Neural crest cell (in vitro differentiated cells): ENCODE measurements at places on chromosomes 5 and 9.

GRCh38 chr5:160792732-160793529 is 59.1 kb downstream of the ATP10B start:
- H3K36me3 ChIP-seq = no peaks in the 10 kb centered on the region
- no peak overlapping the region for H3K4me3 ChIP-seq
- no peaks in the 10 kb centered on the region for H3K27me3 ChIP-seq

DNA sequence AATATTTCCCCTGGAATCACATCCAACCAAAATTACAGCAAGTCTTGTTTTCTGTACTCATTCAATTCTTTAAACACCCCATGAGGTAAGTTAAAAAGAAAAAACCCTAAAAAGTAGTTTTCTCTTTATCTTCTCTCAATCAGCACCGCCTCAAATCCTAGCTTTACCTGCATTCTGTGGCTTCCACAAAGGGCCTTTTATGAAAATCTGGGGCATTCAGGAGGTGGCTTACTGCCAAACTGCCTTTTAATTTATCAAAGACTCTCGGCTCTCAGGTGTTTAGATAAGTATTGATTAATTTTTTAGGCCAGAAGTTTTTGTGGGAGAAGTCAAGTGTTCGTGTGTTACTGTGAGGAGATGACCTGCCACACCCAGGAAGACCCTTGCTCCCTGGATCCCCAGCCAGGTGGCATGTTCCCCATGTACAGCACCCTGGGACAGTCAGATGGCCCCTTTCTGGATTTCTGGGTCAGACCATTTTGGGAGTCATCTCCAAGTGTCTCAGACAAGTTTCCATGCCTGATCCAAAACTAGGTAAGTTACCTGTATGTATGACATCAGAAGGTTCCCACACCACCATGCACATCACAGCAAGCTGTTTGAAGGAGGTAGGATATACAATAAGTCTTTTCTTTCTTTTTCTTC is 6.2 kb upstream of the TMEM171 start:
- H3K36me3 ChIP-seq = peaks cover 3% of the 10 kb centered on the region
- no peak for DNase-seq
- no peaks in the 10 kb centered on the region for H3K4me1 ChIP-seq
- no peak overlapping the region for H3K27ac ChIP-seq
- no peak overlapping the region for H3K4me3 ChIP-seq

DNA sequence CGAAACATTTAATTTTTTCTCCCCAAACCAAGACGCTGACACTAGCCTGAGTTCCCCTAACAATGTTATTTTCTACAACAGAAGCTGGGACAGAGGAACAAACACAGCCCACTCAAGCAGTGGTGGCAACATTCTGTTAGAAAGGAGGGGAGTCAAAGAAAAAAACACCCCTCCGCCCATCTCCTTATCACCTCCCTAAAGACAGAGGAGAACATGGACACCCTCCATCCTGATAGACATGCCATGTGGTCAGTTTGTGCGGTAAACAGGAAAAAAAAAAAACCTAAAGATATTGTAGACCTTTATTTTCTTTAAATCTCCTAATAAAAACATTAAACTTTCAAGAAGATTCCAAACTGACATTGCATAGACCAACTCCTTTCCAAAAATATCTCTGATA is 2.9 kb upstream of the DPM2 start:
- H3K36me3 ChIP-seq = peaks cover 6% of the 10 kb centered on the region
- no peak overlapping the region for H3K27ac ChIP-seq
- DNase-seq = no peak
- peaks cover 6% of the 10 kb centered on the region for H3K27me3 ChIP-seq
- peak overlapping the region; percentile 39 for H3K4me3 ChIP-seq
- peaks cover 41% of the 10 kb centered on the region for H3K4me1 ChIP-seq

GRCh38 chr5:168227001-168227400 is 64.4 kb upstream of the WWC1 start:
- H3K36me3 ChIP-seq = peaks cover 2% of the 10 kb centered on the region
- H3K4me1 ChIP-seq = no peaks in the 10 kb centered on the region
- no peak overlapping the region for H3K27ac ChIP-seq

GRCh38 chr5:81506378-81506777 is 112.4 kb upstream of the ACOT12 start:
- H3K4me3 ChIP-seq = no peak overlapping the region
- peaks cover 21% of the 10 kb centered on the region for H3K36me3 ChIP-seq
- no peak overlapping the region for H3K27ac ChIP-seq
- DNase-seq = no peak
- peaks cover 8% of the 10 kb centered on the region for H3K4me1 ChIP-seq
- H3K27me3 ChIP-seq = no peaks in the 10 kb centered on the region

DNA sequence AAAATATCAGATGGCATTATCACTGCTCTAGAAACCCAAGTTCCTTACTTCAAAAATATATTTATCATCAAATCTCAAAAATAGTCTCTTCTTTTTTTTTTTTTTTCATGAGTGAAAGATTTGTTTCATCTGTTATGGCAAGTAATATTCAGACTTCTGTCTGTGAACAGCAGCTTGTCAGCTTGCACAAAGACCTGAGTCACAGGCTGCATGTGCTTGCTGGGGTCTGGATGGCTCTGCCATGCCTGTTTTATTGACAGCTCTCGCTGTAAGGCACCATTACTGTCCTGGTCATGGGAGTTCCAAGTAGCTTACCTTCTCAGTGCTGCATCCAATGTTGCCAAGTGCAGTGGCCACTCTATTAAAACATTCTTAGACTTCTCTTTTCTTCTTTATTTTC is 456.4 kb downstream of the GADD45G start:
- no peaks in the 10 kb centered on the region for H3K4me1 ChIP-seq
- H3K27ac ChIP-seq = no peak overlapping the region
- no peak overlapping the region for H3K4me3 ChIP-seq
- no peaks in the 10 kb centered on the region for H3K36me3 ChIP-seq

DNA sequence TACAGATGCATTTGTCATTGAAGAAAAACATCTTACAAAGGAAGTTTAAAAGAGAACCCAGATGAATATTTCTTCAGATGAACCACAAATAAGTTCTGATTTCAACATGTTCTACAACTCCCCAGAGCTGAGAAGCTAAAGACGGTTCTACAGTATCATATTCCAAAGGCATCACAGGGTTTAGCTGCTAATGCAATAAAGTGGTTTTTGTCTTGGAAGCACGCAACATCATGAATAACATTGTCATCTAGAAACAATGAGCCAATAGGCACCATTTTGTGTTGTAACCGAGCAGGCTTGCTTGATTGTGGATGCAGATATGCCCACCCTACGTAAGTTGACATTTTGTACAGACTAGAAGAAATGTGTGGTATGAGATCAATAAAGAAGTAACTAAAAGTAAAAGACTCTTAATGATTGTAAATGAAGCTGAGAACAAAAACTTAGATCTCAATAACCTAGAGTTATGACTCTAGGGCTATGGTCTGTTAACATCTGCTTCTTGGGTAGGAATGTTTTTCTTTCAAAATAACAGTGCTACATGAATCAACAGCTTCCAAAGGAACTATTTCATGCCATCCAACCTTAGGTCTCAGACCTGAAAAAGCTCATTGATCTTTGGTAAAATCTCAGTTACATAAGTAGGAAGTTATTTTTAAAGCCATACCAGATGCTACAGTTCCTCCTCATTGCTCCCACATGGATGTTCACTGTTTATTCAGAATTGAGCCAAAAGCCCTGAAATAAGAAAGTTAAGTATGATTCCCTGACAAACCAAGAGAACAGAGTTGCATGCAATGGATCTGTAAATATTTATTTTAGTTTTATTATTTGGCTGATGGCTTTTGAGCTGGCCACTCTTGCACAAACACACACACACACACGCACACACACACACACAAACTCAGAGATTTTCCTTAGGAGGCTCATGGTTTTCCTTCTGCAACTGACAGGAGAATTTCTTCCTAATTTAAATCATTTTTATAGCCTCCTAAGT is 118.7 kb upstream of the SLCO6A1 start:
- no peak overlapping the region for H3K4me3 ChIP-seq
- H3K36me3 ChIP-seq = peaks cover 26% of the 10 kb centered on the region
- H3K4me1 ChIP-seq = no peaks in the 10 kb centered on the region
- H3K27ac ChIP-seq = no peak overlapping the region
- no peaks in the 10 kb centered on the region for H3K27me3 ChIP-seq

- H3K27me3 ChIP-seq = no peaks in the 10 kb centered on the region
- peaks cover 26% of the 10 kb centered on the region for H3K36me3 ChIP-seq
- H3K4me1 ChIP-seq = no peaks in the 10 kb centered on the region
- DNase-seq = no peak
- H3K27ac ChIP-seq = no peak overlapping the region
Measured at GRCh38 chr5:131710391-131710790, 75.4 kb upstream of the RAPGEF6 start.

- H3K4me1 ChIP-seq = no peaks in the 10 kb centered on the region
- no peak overlapping the region for H3K4me3 ChIP-seq
- no peaks in the 10 kb centered on the region for H3K27me3 ChIP-seq
- no peak overlapping the region for H3K27ac ChIP-seq
Measured at GRCh38 chr5:68593211-68593671, 377.7 kb downstream of the PIK3R1 start.

DNA sequence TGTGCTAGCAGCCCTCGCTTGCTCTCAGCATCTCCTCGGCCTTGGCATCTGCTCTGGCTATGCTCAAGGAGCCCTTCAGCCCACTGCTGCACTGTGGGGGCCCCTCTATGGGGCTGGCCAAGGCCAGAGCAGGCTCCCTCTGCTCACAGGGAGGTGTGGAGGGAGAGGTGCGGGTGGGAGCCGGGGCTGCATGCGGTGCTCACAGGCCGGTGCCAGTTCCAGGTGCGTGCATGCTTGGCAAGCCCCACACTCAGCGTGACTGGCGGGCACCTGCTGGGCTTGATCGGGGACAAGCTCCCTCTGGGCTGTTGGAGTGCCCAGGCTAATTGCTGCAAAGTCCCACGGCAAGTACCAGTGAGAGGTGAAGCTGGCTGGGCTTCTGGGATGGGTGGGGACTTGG is 170.5 kb downstream of the TRIM36 start:
- no peaks in the 10 kb centered on the region for H3K4me1 ChIP-seq
- H3K36me3 ChIP-seq = no peaks in the 10 kb centered on the region
- H3K27ac ChIP-seq = no peak overlapping the region
- DNase-seq = no peak

DNA sequence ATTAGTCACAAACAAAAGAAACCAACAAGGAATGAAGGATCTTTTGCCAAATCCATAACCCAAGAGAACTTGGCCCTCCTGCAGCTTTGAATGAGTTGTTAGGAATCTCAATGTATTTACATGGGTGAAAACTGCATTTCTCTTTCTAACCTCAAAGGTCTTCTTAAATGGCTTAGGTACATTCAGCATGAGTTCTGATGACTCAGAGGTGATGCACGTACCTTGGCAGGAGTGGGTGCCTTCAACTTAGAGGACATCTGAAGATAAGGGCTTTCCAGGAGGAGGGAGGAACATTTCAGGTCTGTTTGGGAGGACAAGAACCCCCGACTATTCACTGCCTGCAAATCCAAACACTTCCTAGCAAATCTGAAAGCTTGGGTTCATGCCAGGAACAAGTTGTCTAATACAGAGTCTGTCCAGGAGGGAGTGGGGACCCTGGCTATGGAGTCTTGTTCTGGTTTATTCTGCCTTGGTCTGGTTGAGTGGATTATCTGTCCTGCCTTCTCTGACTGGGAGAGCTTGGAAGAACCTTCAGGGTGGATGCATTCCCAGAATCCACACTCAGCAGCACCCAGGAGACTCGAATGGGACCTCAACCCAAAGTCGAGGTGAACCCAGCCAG is 65.7 kb downstream of the IRX2 start:
- no peak overlapping the region for H3K27ac ChIP-seq
- no peak for DNase-seq
- H3K4me3 ChIP-seq = no peak overlapping the region
- H3K36me3 ChIP-seq = peaks cover 3% of the 10 kb centered on the region
- H3K27me3 ChIP-seq = peaks cover 6% of the 10 kb centered on the region

GRCh38 chr5:105504-106070 is 13.6 kb downstream of the PLEKHG4B start:
- DNase-seq = no peak
- H3K36me3 ChIP-seq = peaks cover 8% of the 10 kb centered on the region
- H3K4me1 ChIP-seq = peaks cover 22% of the 10 kb centered on the region
- H3K4me3 ChIP-seq = no peak overlapping the region
- peak overlapping the region; percentile 50 for H3K27ac ChIP-seq

- H3K4me3 ChIP-seq = no peak overlapping the region
- DNase-seq = no peak
- H3K4me1 ChIP-seq = peaks cover 3% of the 10 kb centered on the region
- H3K27me3 ChIP-seq = peaks cover 29% of the 10 kb centered on the region
Measured at GRCh38 chr5:170357955-170358444, 31.2 kb downstream of the KCNMB1 start.

DNA sequence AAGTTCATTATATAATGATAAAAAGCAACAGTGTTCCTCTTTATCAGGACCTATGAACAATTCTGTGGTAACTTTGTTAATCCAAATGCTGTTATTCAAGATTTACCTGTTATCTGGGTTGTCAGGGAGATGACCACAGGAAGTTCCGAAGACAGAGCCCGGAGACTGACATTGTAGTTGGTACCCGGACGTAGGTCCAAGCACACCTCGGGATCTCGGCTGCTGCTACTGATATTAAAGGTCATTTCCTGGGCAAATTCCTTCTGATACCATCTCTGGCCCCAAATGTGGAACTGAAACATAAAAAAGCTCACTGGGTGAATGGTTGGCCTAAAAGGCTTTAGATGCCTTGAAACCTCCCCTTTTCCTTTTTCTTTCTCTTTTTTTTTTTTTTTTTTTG is 96.7 kb downstream of the SUSD1 start:
- peaks cover 9% of the 10 kb centered on the region for H3K4me1 ChIP-seq
- H3K36me3 ChIP-seq = peaks cover 7% of the 10 kb centered on the region
- DNase-seq = no peak
- H3K4me3 ChIP-seq = no peak overlapping the region
- no peaks in the 10 kb centered on the region for H3K27me3 ChIP-seq

GRCh38 chr9:113932906-113933584 is 56.9 kb downstream of the ZNF618 start:
- peaks cover 11% of the 10 kb centered on the region for H3K4me1 ChIP-seq
- no peaks in the 10 kb centered on the region for H3K27me3 ChIP-seq
- H3K4me3 ChIP-seq = no peak overlapping the region
- H3K36me3 ChIP-seq = peaks cover 15% of the 10 kb centered on the region
- DNase-seq = no peak

DNA sequence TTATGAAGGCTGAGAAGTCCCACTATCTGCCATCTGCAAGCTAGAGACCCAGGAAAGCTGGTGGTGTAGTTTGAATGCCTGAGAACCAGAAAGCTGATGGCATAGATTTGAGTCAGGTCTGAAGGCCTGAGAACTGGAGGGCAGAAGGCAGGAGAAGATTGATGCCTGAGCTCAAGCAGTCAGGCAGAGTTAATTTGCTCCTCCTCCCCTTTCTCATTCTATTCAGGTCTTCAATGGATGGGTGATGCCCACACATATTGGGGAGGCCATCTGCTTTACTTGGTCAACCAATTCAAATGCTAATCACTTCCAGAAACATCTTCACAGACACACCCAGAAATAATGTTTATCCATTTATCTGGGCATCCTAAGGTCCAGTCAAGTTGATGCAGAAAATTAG is 87.6 kb upstream of the CPLX2 start:
- no peak overlapping the region for H3K4me3 ChIP-seq
- peaks cover 12% of the 10 kb centered on the region for H3K4me1 ChIP-seq
- no peak for DNase-seq
- H3K27me3 ChIP-seq = peaks cover 30% of the 10 kb centered on the region

GRCh38 chr5:146877178-146877681 is 1.3 kb downstream of the PPP2R2B start:
- H3K4me1 ChIP-seq = peaks cover 4% of the 10 kb centered on the region
- no peaks in the 10 kb centered on the region for H3K36me3 ChIP-seq
- no peak for DNase-seq

GRCh38 chr5:35089334-35090314 is 41.9 kb upstream of the AGXT2 start:
- H3K36me3 ChIP-seq = no peaks in the 10 kb centered on the region
- peak; percentile 59 for DNase-seq
- peaks cover 11% of the 10 kb centered on the region for H3K4me1 ChIP-seq
- H3K27me3 ChIP-seq = peaks cover 3% of the 10 kb centered on the region
- no peak overlapping the region for H3K4me3 ChIP-seq
